ENCODE measurements at places on chromosomes 11 and 22. TPM values are rescaled to one million over a fixed set of nuclear protein-coding genes. Genes with fewer than 3 reads are reported as not detected.

GRCh38 chr11:2791521-2792380 is 92.0 kb upstream of the KCNQ1OT1 start:
- peak; percentile 48 for DNase-seq

OR51I1 gene
- not detected for total RNA-seq

DNA sequence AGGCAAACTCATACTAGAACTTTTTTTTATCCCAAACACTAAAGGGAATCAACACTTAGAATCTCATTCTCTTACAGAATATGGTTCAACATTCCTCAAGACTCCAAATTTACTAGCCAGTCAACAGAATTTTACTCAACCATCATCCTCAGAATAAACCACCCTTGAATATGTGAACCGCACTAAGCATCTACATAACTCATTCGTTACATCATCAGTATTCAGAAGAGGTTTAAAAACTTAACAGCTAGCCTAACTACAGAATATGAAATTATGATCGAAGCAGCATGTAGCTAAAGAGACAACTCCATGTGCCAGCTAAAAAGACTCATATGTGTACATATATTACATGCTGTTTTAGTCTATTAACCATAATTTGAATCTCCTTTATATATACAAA is 47.9 kb downstream of the CLDN25 start:
- DNase-seq, result no peak

SLC5A12 gene
- total RNA-seq, result not detected

- DNase-seq, result no peak
Observed at GRCh38 chr22:17113600-17113999, 7.6 kb downstream of the TMEM121B start.

- no peak for DNase-seq
Observed at GRCh38 chr11:44450295-44450932, 115.0 kb upstream of the CD82 start.

GRCh38 chr11:79039122-79039521 is 401.7 kb downstream of the TENM4 start:
- DNase-seq, result no peak

CDCA5 gene
- 134 TPM for total RNA-seq

Measured in activated naive CD8-positive, alpha-beta T cell treated with anti-CD3 and anti-CD28 coated beads for 36 hours (primary cell).